ENCODE measurements at places on chromosomes 7 and 10.

DNA sequence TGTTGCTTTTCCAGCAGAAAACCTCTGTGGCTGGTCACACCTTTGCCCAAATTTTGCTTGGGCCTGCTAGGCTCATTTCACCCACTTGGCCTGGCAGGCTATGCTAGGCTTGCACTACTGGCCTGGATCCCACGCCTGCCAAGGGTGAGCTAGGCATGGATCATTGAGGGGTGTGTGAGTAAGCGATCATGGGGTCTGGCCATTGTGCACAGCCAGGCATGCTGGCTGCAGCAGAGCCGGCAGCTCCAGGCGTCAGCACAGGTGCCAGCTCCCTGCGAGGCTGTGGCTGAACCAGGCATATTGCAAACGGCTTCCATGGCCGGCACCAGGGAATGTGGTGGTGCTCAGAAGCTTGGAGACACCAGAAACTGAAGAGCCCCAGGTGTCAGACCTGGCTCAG lies 19.2 kb downstream of the CFAP70 start:
- DNase-seq = no peak

DNA sequence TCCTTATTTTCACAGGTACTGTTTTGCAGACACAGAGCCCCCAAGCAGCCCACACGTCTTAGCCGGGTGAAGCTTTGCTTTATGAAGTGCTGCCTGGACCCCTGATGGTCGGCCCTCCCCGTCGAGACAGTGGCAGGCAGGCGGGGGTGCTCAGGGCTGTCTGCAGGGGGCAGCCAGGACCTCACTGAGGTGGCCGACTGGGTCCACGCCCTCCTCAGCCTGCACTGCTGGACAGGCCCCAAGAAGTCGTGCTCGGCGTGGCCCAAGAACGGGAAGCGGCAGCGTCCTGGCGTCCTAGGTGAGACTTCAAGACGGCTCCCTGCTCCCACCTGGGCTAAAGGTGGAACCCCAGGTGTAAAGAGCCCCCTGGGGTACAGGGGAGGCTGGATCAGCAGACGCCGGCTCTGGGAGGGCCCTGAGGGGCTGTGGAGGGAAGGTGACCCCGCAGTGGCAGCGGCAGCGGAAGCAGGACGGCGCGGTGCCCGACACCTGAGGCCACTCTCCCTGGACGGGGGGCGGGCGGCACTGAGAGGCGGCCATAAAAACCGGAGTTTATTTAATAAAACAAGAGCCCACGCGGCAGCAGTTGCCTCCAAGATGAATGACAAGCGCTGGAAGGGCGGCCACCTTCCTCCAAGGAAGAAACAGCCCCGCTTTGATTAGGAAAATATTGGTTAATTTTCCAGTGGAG lies 179.4 kb downstream of the ELFN1 start:
- no peak for DNase-seq

GRCh38 chr7:39606941-39607340 lies 16.4 kb upstream of the RALA start:
- no peak for DNase-seq

- DNase-seq = no peak
Observed at GRCh38 chr10:92131275-92131820, 159.5 kb downstream of the CPEB3 start.

DNA sequence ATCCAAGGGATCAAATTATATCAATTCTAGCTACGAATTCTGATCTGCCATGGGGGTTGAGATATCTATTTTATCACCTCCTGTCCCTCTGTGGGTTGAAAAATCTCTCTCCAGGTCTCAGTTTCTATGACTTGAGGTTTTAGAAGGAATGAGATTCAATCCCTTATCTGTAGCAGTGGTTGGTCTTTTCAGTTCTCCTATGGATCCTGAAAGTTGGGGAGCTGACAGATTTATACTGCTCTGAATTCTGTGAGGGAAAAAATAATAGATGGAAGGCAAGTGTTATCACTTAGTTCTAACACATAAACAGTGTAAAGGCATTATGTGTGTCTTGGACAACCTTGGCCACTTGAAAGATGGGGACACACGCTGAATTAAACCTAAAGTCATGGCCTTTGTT lies 15.8 kb upstream of the FBXW4 start:
- no peak for DNase-seq

DNA sequence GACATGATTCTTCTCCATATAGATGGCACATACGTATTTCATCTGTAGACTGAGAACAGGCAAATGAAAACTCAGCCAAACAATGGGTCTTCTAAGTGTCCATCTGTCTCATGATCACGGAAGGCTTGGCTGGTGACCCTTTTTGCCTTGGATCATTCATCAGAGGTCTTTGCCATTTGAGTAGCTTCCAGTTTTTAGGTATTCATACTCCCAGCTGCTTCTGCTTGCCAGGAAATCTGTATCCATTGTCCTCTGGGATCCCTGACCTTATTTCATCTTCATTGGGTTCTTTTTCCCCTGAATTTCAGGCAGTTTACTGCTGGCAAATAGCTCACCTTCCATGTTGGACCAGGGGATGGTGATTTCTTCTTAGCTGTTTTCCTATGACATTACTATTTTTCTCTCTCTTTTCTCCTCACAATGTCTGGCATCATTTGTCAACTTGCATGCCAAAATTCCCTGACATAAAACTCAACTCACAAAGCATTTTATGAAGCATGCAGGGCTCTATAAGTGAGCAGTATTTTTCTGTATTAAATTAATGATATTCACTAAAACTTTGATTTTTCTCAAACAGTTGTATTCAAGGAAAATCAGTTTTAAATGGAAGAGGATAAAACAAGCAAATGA lies 241.2 kb downstream of the DNAJB9 start:
- DNase-seq = no peak

- DNase-seq = no peak
Observed at GRCh38 chr7:139522830-139523198, 671 bp upstream of the CLEC2L start.

GRCh38 chr10:34814913-34815184 lies 247 bp downstream of the PARD3 start:
- no peak for DNase-seq

DNA sequence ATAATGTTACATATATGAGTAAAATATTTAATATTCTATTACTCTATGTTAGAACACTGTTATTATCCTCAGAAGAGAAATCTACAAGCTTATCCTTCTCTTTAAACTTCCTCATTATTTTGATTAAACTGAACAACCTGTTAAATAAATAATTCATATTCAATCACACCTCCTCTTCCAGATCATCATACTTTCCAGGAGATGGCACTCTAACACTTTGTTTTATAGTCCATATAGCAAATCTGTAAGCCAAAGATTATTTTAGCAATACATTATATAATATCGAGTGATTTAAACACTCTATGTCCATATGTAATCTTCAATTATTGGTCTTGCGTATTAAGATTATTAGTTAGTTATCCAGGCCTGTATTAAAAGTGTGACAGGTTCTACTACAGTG lies 694.1 kb downstream of the ANKRD7 start:
- DNase-seq = peak; percentile 4
